ENCODE measurements at places on chromosomes 5 and 9.

DNA sequence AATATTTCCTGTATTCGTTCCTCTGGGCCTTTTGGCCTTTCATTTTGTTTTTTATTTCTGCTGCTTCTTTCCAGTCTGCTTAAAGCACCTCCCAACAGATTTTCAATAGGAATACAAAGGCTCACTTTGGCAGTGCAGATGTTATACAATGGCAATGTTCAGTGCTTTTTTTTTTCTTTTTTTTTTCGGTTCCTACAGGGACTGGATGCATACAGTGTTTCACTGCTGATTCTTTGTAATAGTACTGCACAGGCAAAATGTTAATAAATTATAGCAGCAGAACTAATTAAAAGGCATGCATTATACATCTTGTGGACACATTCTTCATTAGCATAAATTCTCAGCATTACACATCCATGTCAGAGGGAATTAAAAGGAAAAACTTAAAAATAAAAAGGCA, 356.6 kb upstream of the C9orf72 start:
- no peak for DNase-seq

DNA sequence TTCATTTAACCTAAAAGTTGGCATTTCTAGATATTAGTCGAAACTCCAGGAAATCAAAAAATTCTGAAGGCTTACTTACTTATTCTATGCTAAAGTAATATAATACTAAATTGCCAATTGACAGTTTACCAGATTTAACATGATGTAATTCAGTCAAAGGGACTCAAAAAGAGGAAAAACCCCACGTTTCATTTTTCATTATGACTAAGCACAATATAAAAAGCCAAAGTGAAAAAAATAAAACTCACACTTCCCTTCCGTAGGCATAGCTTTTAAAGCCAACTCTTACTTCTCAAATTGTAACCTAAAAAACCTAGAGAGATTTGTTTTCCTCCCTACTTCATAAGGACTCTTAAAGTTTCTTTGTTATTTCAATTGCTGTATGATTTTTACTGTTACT, 146.6 kb downstream of the RAPGEF6 start:
- DNase-seq, result no peak

- DNase-seq, result no peak
Observed at GRCh38 chr5:158340608-158341007, 481.7 kb upstream of the CLINT1 start.

DNA sequence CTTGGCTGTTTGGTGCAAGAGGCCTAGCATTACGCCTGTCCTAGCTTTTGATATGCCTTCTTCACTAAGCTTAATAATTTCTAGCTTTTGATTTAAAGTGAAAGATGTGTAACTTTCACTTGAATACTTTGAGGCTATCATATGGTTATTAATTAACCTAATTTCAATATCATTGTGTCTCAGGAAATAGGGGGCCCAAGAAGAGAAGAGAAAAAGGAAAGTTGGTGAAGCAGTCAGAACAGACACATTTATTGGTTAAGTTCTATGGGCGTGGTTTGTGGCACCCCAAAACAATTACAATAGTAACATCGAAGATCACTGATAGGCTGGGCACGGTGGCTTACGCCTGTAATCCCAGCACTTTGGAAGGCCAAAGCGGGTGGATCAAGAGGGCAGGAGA, 40.9 kb upstream of the F2RL2 start:
- no peak for DNase-seq

- DNase-seq, result no peak
Observed at GRCh38 chr5:45189042-45189441, 380.3 kb downstream of the MRPS30 start.

DNA sequence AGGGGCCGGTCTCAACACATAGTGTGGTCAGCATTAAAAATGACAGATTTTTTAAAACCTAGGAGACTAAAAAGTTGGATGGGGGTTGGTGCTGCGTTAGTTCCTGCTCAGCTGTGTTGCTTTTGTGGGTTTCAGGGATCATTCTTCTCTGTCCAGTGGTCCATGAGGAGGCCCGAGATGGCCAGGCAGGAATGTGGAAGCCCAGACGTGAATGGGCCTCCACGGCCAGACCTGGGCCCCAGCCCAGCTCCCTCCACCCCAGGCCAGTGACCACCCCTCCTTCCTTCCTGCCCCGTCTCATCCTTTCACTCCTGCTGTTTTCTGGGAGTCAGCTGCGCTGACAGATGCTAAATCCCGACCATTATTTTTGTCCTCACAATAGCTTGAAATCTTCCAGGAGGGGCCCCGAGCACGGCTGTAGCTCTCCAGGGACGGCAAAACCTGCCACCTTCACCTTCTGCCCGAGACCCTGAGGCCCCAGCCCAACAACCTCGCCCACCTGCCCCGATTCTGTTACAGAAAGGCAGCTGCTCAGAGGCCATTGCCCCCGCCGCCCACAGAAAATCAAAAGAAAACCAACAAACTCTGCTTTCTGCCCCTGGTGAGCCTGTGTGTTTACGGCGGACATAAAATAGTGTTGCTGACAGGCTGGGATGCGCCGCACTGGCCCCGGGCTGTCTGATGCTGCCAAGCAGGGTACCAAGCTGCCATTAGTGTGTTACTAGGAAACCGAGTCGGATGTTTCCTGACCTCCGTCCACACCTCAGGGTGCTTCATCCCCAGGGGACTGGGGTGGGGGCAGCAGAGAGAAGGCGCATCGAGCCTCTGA, 83.7 kb upstream of the SARDH start:
- DNase-seq, result no peak

GRCh38 chr9:21789541-21790037, 12.8 kb upstream of the MTAP start:
- DNase-seq, result peak; percentile 13

DNA sequence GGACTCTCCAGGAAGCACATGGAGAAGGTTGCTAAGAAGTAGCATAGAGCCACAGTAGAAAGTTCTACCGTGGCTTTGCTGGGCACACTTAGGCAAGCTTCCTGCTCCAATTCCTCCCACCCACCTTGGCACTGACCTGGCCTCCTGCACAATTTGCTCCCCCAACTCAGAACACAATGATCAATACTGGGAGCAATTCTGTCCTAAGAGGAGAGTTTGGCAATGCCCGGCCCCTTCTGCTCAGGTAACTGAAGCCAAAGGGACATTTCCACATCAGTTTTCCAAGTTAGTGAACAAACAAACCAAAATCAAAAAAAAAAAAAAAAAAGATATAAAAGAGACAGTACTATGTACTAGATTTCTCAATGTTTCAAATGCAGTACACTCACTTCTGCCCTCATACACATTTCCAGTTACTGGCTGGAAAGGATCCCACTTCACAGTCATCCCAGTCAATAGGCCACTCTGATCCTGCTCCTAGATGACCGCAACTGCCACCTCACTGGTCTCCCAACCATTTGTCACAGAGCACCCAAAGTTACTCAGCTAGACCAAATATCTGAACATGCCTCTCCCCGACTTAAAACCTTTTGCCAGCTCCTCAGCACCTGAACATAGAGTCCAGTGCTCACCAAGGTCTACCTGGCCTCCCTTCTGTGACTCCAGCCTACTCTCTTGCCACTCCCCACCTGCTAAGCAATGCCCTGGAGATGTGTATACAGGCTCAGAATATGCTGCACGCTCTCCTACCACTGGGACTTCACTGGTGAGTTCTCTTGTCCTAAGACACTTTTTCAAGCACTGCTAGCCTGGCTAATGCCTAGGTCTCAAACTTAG, 21.3 kb downstream of the ABCA1 start:
- DNase-seq, result no peak

GRCh38 chr9:95004411-95005277, 278.1 kb downstream of the AOPEP start:
- DNase-seq, result no peak

- DNase-seq, result no peak
Observed at GRCh38 chr9:32884482-32884881, 101.1 kb downstream of the TMEM215 start.

- DNase-seq, result no peak
Observed at GRCh38 chr9:136198605-136199083, 6.3 kb downstream of the LHX3 start.

DNA sequence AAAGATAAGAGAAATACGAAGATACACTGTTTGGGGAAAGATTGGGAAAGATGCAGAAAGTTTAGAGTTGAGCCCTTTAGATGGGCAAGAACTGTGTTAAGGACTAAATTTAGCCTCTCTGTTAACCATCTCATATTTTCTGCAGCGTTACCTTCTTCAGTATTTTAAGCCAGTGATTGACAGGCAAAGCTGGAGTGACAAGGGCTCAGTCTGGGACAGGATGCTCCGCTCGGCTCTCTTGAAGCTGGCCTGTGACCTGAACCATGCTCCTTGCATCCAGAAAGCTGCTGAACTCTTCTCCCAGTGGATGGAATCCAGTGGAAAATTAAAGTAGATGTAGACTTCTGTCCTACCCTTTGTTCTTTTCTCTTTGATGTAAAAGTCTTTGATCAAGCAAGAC, 26.4 kb upstream of the LNPEP start:
- no peak for DNase-seq

GRCh38 chr5:2123874-2124273, 241.1 kb upstream of the IRX4 start:
- DNase-seq, result no peak

GRCh38 chr5:135887447-135887864, 8.2 kb downstream of the IL9 start:
- peak; percentile 11 for DNase-seq

Data from hippocampal formation (tissue), 2 donors.